ENCODE measurements at places on chromosomes 3 and 15.

- DNase-seq: no peak
These were observed 42.8 kb upstream of the UBE2E1 start for GRCh38 chr3:23762759-23763477.

- DNase-seq: no peak
These were observed 139.7 kb downstream of the TUSC7 start for GRCh38 chr3:116849261-116849688.

- DNase-seq: no peak
These were observed 119.7 kb upstream of the PHLDB2 start for GRCh38 chr3:111739311-111739911.

- peak; percentile 61 for DNase-seq
These were observed 30.3 kb downstream of the ARL14 start for GRCh38 chr3:160707187-160707794.

DNA sequence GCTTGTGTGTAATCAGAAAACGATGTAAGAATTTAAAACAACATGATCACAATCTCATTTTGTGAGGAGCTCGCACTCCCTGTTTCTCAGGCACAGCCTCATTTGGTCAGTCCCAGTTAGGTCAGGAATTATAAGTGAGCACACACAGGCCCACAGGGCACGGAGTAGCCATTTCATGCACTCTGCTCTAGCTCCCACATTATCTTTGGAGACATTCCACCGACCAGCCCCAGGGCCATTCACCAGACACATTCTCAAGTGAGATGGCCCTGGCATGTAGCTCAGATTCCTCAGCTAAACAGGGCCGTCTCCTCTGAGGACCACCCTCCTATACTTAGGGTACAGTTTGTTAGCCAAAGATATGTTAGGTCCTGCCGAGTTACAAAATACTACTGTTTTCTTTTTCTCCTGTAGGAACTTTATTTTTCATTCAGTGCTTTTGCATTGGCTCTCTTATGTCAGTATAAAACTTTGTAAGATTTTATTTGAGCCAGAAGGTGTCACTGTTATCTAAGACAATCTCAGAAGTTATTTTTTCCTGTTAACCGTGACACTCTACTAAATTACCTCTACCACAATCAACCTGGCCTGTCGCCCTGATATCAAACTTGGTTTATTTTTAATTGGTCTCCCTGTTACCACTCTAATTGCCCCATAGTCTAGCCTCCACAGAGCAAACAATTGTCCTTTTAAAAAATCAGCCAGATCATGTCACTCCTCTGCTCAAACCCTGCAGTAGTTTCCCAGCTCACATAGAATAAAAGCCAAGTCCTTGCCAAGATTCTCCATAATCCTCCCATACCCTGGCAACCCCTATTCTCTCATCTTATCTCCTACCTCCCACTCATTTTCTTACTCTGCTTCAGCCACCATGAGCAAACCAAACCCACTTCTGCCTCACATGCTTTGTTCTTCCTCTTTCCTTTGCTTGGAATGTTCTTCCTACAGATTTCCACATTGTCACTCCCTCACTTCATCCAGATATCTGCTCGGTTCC, 105.7 kb downstream of the PPP2R3A start:
- peak; percentile 9 for DNase-seq
